Epithelial cell of proximal tubule (primary cell): ENCODE measurements at places on chromosomes 4 and X. TPM values are rescaled to one million over a fixed set of nuclear protein-coding genes. Genes with fewer than 3 reads are reported as not detected.

FAM9C gene
- not detected in 2 replicates for total RNA-seq

TMPRSS11B gene
- total RNA-seq, result not detected in 2 replicates

MAGEB10 gene
- total RNA-seq, result not detected in 2 replicates

PDLIM3 gene
- 7.8 and 8.5 TPM in 2 replicates for total RNA-seq

ADH1B gene
- total RNA-seq, result not detected in 2 replicates

TLR3 gene
- 4.7 and 5.5 TPM in 2 replicates for total RNA-seq

MAGEH1 gene
- total RNA-seq, result 11.3 and 13.1 TPM in 2 replicates

KCNE5 gene
- 0.43 TPM in 1 of 2 replicates, not detected in the other for total RNA-seq

DCAF8L1 gene
- not detected in 2 replicates for total RNA-seq

TGIF2LX gene
- total RNA-seq, result not detected in 2 replicates

HPGD gene
- total RNA-seq, result 2.8 and 3.8 TPM in 2 replicates

NEUROG2 gene
- total RNA-seq, result not detected in 2 replicates

PHOX2B gene
- not detected in 2 replicates for total RNA-seq

DDIT4L gene
- total RNA-seq, result 3.1 and 4.3 TPM in 2 replicates

KIAA1210 gene
- not detected in 2 replicates for total RNA-seq

LIMCH1 gene
- 8.3 and 15.5 TPM in 2 replicates for total RNA-seq

TRIM61 gene
- total RNA-seq, result 0.94 TPM in 1 of 2 replicates, not detected in the other

POU3F4 gene
- under 0.01 TPM in 1 of 2 replicates, not detected in the other for total RNA-seq

GJB1 gene
- 0.07 and 0.40 TPM in 2 replicates for total RNA-seq

SNCA gene
- total RNA-seq, result 2.4 and 6.6 TPM in 2 replicates

ASB5 gene
- total RNA-seq, result not detected in 2 replicates

LDB2 gene
- total RNA-seq, result 0.75 and 1.4 TPM in 2 replicates

DCX gene
- total RNA-seq, result not detected in 2 replicates

HTT gene
- 29.4 and 32.5 TPM in 2 replicates for total RNA-seq

BEND2 gene
- total RNA-seq, result not detected in 2 replicates

MAGEB6B gene
- total RNA-seq, result not detected in 2 replicates

MAGEA4 gene
- not detected in 2 replicates for total RNA-seq

PITX2 gene
- total RNA-seq, result 1.0 and 1.2 TPM in 2 replicates

GLRA2 gene
- not detected in 2 replicates for total RNA-seq

SORCS2 gene
- total RNA-seq, result 0.22 and 0.29 TPM in 2 replicates

DCAF8L2 gene
- total RNA-seq, result not detected in 2 replicates

PROM1 gene
- total RNA-seq, result 41.9 and 69.6 TPM in 2 replicates

DAPP1 gene
- 6.7 and 18.3 TPM in 2 replicates for total RNA-seq

ERCC6L gene
- 6.6 and 9.5 TPM in 2 replicates for total RNA-seq

PRICKLE3 gene
- total RNA-seq, result 13.0 and 18.5 TPM in 2 replicates

ENPEP gene
- total RNA-seq, result 0.36 and 6.0 TPM in 2 replicates

MAGEE1 gene
- total RNA-seq, result 0.65 and 1.7 TPM in 2 replicates

TKTL2 gene
- not detected in 2 replicates for total RNA-seq

PGAM4 gene
- total RNA-seq, result 0.52 TPM in 1 of 2 replicates, not detected in the other

MGARP gene
- total RNA-seq, result 0.14 and 1.5 TPM in 2 replicates

STOX2 gene
- total RNA-seq, result 2.3 and 4.3 TPM in 2 replicates

TMEM164 gene
- total RNA-seq, result 8.4 and 12.8 TPM in 2 replicates

ZDHHC15 gene
- total RNA-seq, result 0.29 and 1.1 TPM in 2 replicates

USP51 gene
- 0.80 and 1.0 TPM in 2 replicates for total RNA-seq
